ENCODE measurements at places on chromosomes 7 and 10.
A peak's percentile ranks its signal among the peaks of the same experiment; 100 is the strongest.

DNA sequence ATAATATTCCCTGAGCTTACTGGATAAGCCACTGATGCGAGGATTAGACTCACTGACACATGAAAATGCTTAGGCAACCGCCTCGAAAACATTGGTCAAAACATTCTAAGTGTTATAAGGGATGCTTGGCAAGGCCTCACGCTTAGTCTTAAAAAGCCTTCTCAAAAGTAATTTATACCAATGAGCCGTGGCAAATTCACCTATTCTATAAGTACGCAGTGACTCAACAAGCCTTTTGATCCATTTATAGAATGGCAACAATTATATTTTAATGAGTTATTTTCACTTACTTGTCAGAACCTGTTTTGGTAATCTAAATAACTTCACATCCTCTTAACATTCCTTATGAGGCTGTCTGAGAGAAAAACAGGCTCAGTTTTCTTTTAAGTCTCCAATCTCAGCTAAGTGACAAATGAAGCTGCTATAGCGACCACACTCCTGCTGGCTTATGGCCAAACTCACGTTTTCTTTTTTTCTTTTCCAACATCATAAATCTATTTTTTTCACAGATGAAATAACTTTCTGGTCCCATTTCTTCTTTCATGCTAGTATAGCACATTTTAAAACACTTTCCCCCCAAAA lies 121.2 kb upstream of the AFAP1L2 start:
- DNase-seq = no peak

DNA sequence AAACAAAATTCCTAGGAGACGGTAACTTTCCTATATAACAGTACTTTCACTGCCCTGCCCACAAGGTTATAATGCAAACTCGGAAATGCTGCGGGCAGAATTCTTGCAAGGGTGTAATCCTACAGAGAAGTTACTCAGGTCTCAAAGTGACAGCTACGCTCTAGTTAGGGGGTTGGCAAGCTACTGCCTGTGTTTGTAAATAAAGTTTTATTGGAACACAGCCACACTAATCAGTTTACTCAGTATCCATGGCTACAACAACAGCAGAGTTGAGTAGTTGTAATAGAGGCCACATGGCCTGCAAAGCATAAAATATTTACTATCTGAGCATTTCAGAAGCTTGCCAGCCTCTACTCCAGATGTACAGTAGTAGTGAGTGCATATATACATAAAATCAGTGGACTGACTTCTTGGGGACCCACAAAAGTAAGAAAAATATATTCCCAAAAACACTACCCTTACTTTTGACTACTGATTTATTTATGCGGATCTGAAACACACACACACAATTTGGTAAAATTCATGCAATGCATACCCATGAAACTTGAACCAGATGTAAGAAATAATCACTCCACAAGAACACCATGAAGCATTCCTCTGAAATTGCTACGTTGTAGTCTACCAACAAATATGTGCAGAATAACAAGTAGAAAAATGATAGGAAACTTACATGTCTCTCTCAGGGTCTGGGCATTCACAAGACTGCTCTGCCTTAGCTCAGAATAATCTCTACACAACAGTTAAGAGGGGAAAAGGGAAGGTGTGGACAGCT lies 53.0 kb downstream of the SMURF1 start:
- no peak for DNase-seq

GRCh38 chr7:139072796-139073195 lies 36.7 kb downstream of the ZC3HAV1 start:
- DNase-seq = no peak

GRCh38 chr10:85864868-85865526 lies 501.6 kb downstream of the GRID1 start:
- DNase-seq = no peak

DNA sequence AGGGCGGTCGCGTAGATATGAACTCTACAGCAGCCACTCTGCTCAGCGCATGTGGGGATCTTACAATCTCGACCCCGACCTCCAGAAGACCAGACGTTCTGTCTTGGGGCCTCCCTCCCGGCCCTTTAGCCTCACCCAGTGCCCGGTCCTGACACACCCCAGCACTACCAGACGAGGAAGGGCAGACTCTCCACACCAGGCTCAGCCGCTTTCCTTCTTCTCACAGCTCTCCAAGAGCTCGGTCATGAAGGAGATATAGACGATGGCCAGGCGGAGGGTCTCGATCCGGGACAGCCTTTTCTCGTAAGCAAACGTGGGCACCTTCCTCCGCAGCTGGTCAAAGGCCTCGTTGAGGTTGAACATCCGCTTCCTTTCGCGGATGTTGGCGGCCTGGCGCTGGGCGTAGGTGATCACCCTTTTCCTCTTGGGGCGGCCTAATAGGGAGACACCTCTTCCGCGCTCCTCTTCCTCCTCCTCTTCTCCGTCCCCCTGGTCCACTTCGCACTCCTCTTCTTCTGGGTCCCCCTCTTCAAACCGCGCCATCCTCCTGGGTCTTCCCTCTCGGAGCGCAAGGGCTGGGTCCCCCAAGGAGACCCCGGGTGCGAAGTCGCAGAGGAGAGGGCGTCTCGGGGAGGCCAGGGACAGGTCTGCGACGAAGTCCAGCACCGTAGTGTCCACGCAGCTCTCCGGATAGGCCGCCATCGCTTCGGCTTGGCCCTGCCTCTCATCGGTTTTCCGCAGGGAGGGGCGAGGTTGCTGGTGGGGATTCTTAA lies at the start of gene FERD3L:
FERD3L (minus strand) TSS at position 761 of the 773 bp plus-strand sequence; CDS start at position 702, 59 bp downstream.
- no peak for DNase-seq

DNA sequence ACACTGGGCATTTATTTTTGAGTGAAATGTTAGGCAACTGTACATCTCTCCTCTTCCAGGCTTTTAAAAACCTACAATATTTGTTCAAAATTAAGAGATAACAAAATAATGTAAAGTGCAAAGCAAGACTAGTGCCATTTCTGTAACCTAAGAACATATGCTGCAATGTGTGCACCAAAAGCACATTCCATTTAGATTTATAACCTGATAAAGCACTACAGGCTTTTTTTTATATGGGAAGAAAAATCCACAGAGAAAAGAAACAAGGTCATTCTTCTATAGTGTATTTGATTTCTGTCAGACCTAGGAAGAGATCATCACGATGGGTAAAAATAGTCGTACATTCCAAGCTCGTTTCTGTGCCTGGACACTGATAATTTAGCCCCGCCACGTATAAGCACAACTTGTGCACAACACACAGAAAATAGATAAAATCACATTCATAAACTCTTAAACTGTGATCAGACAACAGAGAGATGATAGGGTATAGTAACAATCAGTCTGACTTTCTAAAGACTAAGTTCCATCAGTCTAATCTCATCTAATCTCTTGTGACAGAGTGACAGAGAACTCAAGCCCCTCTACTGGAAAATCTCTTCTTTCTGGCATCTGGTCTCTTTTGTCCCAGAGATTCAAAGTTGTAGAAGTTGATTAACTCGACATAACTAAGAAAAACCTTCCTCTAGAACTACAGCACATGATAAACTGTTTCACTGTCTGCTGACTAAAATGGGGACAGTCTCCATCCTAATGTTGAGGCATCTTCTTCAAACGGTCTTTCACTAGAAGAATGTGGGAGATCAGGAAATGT lies 6.7 kb downstream of the LAMB1 start:
- no peak for DNase-seq

DNA sequence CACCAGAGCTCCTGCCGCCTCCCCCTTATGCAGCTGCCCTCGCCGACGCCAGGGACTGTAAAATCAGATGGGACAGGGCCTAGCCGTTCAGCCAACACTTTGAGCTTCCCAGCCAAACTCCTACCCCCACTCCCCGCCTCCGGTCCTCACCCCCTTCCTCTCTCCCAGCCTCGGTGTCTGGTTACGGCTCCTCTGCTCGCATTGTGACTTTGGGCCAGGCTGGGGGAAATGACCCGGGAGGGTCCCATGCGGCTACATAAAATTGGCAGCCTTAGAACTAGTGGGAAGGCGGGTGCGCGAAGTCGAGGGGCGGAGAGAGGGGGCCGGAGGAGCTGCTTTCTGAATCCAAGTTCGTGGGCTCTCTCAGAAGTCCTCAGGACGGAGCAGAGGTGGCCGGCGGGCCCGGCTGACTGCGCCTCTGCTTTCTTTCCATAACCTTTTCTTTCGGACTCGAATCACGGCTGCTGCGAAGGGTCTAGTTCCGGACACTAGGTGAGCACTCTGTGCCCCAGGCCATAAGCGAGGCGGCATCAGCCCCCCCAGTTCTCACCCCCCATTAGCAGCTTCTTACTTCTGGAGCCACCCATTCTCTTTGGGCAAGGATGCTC lies at the start of gene KAZALD1:
KAZALD1 (plus strand) TSS at position 366 of the 608 bp plus-strand sequence. CDS start 604 bp downstream, outside the sequence.
- no peak for DNase-seq

DNA sequence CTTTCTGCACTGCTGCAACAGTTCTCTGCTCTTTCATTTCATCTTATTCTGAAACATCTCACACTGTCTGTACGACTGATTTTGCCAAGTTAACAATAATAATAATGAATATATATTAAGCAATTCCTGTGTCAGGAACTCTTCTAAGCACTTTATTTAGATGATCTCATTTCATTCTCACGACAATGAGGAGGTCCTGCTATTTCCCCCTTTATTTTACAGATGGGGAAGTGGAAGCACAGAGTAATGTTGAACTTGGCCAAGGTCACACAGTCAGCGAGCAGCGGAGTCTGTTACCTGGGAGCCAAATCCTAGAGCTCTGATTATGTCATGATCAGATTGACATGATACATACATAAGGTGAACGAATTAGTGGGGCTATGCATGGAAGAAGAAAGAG lies 5.8 kb downstream of the MRC1 start:
- no peak for DNase-seq

DNA sequence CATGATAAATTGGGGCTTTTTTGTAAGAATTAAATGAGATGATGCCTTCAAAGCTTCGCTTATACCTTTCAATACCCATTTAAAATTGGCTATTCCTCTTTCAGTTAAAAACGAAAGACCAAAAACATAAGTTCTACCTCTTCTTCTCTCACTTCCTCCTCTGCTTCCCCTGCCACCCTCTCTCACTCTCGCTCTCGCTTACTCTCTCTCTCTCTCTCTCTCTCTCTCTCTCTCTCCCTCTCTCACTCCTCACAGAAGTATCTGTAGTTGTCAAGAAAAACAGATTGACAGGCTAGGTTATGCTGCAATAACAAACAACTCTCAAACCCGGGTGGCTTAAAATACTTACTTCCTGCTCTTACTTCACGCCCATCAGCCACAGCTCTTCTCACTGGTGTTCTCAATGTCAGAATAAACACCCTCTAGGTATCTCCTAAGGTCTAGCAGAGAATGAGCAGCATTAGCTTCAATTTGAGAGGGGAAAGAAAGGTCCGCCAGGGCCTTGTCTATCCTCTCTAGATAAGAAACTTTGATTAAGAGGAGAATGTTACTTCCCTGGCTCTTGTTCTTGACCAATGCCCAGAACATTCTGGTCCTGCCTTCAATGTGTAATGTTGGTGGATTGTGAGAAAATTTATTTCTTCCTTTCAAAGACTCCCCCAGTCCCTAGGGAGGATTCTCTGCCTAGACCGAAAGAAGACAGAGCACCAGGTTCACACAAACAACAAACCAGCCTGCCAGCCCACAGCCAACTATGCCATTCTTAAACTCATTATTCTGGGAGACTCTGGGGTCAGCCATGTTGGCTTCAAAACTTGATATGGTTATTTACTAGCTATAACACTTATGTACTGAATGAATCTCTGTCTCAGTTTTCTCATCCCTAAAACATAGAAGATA lies 1028.7 kb downstream of the XPNPEP1 start:
- no peak for DNase-seq

GRCh38 chr10:72688208-72688651 lies 3.7 kb upstream of the MCU start:
- no peak for DNase-seq

- DNase-seq = peak; percentile 60
Measured at GRCh38 chr7:135169141-135169963, 1.2 kb downstream of the CYREN start.

DNA sequence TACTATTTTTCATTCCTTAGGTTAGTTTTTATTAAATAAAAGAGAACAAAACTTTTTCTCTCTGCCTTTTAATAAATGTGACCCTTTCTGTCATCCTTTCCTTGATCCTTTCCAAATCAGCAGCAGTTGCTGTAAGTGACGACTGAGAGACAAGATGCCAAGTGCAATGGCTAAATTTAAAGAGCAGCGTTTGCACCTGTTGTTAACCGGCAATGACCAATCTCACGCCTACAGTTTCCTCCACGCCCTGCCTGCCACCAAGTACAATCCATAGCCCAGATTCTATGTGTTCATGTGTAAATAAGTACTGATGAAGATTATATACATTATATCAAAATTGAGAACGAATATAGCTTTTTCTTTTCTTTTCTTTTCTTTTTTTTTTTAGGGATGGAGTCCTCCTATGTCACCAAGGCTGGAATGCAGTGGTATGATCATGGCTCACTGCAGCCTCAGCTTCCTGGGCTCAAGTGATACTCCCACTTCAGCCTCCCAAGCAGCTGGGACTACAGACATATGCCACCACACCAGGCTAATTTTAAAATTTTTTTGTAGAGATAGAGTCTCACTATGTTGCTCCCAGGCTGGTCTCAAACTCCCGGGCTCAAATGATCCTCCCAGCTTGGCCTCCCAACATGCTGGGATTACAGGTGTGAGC lies 6.5 kb upstream of the MCU start:
- DNase-seq = no peak

- DNase-seq = no peak
Measured at GRCh38 chr7:117010375-117011133, 57.3 kb downstream of the ST7 start.

GRCh38 chr7:39979406-39980073 lies 29.5 kb downstream of the CDK13 start:
- DNase-seq = no peak

DNA sequence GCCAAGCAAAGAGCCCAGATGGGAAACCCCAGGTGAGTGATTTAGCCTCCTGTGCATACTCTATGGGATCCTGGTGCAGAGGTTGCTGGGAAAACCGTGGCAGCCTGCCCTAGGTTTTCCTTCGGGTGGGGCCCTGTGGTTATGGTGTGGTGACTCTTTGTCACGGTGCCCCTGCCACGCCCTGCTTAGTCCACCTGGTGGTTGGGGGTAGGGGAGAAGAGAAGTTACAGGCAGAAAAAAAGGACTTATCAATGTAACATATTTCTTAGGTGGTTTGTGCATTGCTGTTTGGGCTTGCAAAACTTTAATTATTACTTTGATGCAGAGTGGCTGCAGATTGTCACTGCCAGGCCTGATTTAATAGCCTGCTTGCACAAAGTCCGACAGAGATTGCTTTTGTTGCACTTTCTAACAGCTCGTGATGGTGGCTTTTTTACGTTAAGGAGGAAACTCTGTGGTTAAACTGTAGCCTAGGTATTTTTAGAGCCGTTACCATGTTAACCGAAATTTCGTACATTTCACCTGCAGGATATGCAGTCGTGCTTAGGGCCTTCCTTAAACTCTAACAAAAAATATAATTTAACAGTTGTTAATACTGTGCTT lies 197.4 kb downstream of the RNLS start:
- DNase-seq = peak; percentile 87

DNA sequence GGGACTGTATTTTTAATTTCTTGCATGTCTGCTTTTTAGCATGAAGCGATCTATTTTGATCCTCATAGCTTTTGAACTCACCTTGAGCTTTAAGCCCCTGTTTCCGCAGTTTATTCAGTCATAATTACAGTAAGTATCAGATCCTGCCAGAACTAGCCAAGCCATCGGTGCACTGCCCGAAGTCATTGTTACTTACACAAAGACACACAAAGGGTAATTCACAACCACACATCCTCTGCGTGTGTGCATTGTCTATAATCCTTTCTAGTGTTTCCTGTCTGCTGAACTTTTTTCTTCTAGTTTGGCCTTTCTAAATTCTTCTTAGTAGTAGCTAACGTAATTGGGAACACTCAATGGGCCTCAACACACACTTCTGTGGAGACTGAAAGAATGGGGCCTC lies 133.0 kb downstream of the SFMBT2 start:
- no peak for DNase-seq

- no peak for DNase-seq
Measured at GRCh38 chr10:10684972-10685371, 332.7 kb upstream of the CELF2 start.

Data from CD4-positive, alpha-beta T cell (primary cell).